ENCODE measurements at places on chromosomes 2 and 18.

GRCh38 chr18:2236232-2236631, 335.1 kb downstream of the METTL4 start:
- no peak for DNase-seq

GRCh38 chr2:234691214-234691575, 194.3 kb upstream of the ARL4C start:
- DNase-seq = no peak

DNA sequence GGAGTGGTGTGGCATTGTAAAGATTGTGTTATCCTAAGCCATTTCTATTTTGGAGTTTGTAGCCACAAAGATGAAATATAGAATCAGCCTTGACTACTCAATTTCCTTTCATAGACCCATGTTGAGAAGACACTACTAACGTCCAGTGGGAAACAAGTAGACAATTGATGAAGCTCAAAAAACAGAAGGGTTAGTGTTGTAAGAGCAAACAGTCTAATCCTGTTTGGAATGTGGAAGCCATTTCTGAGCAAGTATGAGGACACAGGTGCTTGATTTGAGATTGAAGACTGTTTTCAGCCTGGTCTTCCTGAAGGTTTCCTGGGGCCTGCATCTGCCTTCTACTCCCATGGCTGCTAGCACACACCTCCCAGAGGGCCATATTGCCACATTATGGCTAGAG, 29.1 kb downstream of the B3GNT2 start:
- no peak for DNase-seq

- DNase-seq = no peak
Measured at GRCh38 chr2:8549942-8550341, 131.9 kb upstream of the ID2 start.

- DNase-seq = no peak
Measured at GRCh38 chr2:156852210-156852609, 405.3 kb upstream of the GALNT5 start.

GRCh38 chr2:134021830-134022524, 231.9 kb upstream of the MGAT5 start:
- no peak for DNase-seq

GRCh38 chr2:6926071-6926732, 9.0 kb downstream of the RNF144A start:
- no peak for DNase-seq

GRCh38 chr18:57397440-57398132, 37.6 kb upstream of the ONECUT2 start:
- DNase-seq = no peak

DNA sequence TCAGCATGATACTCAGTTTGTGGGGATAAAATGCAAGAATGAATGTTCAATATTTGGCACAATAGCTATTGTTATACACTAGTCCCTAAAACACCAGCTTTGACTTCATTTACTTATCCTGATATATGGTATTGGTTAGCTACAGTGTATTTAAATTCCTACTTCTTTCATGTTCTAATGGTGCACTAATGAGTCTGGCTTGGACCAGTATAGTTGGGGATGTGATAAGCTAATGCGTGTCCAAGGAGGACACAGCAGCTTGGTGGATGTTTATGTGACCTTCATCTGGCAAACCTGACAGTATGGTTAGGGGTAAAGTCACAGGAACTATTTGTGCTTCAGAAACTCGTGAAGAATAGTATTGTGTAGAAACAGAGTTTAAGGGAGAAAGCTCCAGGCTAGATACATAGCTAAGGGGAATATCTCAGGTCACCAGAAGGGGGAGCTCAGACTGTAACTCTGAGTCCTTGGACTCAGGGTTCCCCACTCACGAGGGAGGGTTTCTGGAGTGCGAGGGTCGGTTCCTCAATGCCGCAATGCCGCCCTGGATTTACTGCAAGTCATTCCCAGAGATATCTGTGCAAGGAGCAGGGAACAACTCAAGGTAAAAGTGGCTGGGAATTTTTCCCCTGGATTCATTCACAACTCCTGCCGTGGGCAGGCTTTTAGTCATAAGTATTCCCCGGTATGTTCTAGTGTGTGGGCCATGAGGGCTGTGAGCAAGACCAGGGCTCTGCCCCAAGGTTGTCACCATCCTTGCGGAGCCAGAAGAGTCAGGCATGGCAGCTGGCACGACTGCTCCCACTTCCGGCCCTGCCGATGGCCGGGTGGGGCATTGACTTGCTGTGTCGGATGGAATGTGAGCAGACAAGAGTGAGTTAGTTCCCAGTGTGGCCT, 14.5 kb downstream of the IL1R2 start:
- no peak for DNase-seq
